Cerebellar nuclear complex (tissue), 1 donor: ENCODE measurements at places on chromosomes 1 and 21.

DNA sequence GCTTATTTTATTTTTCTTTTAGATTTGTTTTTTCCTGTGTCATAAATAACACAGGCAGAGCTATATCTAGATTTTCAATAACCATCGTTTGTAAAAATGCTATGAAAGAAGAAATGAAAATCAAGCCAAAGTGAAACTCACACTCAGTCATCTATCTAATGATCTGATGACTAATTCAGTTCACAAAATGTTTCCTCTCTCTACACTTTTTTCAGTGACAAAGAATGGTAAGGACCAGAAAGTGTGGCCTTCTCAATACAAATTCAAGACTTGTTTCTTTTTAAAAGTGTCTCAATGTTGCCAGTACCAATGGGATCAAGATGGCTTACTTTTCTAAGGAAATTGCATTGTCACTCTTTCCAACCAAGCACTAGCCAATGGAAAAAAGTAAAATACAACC, 282.8 kb upstream of the PKN2 start:
- DNase-seq, result no peak

- DNase-seq, result no peak
These were observed 8.5 kb downstream of the SH3BGRL3 start for GRCh38 chr1:26288311-26288941.

DNA sequence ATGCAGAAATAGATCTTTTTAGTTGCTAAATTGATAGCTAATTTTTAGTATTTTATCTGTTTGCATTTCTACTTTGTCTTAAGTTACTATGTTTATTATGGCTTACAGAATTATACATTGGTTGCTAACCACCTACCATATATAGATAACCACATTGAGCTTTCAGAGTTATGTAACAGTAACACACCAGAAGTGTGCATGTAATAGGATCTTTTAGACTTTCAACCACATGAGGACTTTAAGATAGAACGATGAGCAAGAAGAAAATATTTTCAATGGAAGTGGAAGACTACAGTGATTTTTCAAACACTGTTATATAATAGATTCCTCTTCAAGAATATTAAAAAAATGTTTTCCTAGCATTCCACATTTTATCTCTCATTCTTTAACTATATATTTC, 28.8 kb downstream of the TOR1AIP1 start:
- no peak for DNase-seq

- DNase-seq, result no peak
These were observed 18.4 kb upstream of the LY9 start for GRCh38 chr1:160777486-160778089.

GRCh38 chr1:37497832-37498231, 16.7 kb downstream of the MEAF6 start:
- no peak for DNase-seq

DNA sequence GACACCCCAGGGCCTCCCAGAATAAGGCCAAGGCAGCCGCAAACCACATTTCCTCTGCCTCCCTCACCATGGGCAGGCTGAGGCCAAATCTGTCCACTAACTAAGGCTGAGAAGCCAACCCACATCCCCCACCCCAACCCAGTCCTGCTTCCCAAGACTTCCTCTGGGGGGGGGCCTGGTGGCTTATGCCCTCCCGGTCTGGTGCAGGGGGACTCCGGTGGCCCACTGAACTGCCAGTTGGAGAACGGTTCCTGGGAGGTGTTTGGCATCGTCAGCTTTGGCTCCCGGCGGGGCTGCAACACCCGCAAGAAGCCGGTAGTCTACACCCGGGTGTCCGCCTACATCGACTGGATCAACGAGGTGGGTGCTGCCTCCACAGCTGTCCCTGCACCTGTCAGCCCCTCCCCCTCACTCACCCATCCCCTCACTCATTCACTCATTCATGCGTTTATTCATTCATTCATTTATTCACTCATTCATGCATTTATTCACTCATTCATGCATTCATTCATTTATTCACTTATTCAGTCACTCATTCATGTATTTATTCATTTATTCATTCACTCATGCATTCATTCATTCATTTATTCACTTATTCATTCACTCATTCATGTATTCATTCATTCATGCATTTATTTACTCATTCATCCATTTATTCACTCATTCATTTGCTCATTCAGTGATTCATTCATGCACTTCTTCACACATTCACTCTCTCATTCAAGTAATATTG, 7.3 kb downstream of the CTRC start:
- DNase-seq, result no peak

- no peak for DNase-seq
These were observed 7.1 kb downstream of the ZC3H12A start for GRCh38 chr1:37481289-37482003.

GRCh38 chr1:164598719-164599118, 39.7 kb downstream of the PBX1 start:
- DNase-seq, result no peak

GRCh38 chr1:115647507-115647906, 5.7 kb downstream of the VANGL1 start:
- no peak for DNase-seq

- DNase-seq, result no peak
These were observed 720.2 kb downstream of the PTPRU start for GRCh38 chr1:29956349-29957030.

- no peak for DNase-seq
These were observed 1.0 kb downstream of the FTCD start for GRCh38 chr21:46154155-46154954.

- no peak for DNase-seq
These were observed 181.3 kb upstream of the DMRTA2 start for GRCh38 chr1:50604580-50604979.

DNA sequence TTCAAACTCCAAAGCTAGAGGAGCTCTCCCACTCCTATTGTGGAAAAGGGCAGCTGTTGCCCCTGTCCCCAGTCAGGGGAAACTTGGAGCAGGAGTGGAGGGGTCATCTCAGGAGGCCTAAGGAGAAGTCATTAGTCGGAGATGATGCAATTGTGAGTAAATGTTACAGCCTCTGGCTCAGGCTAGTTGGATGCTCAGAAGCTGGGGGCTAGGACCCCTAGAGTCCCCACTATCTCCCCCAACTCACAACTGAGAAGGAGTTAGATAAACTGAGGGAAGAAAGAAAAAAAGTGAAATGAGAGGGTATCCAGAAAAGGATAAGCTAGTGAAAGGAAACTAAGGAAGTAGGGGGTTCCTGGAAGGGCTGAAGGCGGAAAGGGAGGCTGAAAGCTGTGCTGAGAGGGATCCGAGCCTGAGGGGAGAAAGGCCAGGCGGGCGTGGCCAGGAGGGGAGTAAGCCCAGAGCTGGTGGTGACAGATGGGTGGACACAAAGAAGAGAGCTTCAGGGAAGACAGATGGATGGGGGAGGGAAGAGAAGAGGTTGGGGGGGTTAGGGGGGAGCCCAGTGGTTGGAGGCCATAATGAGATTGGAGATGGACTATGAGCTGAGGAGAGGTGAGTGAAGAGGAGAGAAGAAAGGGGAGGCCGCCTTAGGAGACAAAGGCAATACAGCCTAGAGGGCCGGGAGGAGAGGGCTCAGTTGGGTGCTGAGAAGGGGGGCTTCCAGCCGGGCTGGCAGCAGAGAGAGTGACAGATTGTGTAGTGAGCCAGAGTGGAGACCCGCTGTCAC, 4.5 kb upstream of the NHLH1 start:
- DNase-seq, result no peak

- DNase-seq, result no peak
These were observed 141.2 kb downstream of the PGBD5 start for GRCh38 chr1:230284891-230285290.

- DNase-seq, result no peak
These were observed 69.3 kb downstream of the MAN1A2 start for GRCh38 chr1:117436513-117436912.

GRCh38 chr1:98403963-98404480, 257.5 kb upstream of the SNX7 start:
- DNase-seq, result no peak

GRCh38 chr1:102942324-102942723, 166.0 kb downstream of the COL11A1 start:
- no peak for DNase-seq

DNA sequence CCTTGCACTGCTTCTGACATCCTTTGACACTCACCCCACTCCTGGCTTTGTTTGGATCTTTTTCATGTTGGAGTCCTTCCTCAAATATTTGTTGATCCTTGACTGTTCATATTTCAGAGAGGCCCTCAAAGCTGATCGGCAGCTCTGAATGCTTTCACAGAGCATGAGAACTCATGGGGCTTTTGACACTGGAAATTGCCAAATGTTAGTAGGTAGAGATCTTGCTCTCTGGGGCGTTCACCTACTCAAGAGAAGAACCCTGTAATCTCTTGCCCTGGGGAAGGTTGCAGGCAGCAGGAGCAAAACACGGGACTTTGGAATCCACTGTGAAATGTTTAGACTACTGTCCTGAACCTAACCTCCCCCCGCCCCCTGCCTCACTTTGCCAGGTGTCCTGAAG, 67.4 kb upstream of the STUM start:
- no peak for DNase-seq

GRCh38 chr21:29168891-29169315, 38.5 kb downstream of the MAP3K7CL start:
- no peak for DNase-seq

- no peak for DNase-seq
These were observed 284.5 kb upstream of the PLXNA2 start for GRCh38 chr1:208528578-208529240.

DNA sequence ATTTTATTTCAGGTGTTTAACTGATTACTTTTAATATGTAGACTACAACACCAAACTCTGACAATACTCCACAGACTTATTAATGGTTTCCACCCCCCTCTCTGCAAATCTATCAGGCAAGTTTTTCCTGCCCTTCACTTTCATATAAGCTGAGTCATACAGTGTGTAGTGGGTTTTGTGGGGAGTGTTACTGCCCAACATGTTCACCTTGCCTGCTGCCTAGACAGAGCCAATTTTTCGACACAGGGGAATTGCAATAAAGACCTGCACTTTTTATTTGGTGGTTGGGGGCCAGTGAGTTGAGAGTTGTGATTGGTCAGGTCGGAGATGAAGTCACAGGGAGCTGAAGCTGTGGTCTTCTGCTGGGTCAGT, 119.7 kb downstream of the PPIAL4G start:
- DNase-seq, result no peak

DNA sequence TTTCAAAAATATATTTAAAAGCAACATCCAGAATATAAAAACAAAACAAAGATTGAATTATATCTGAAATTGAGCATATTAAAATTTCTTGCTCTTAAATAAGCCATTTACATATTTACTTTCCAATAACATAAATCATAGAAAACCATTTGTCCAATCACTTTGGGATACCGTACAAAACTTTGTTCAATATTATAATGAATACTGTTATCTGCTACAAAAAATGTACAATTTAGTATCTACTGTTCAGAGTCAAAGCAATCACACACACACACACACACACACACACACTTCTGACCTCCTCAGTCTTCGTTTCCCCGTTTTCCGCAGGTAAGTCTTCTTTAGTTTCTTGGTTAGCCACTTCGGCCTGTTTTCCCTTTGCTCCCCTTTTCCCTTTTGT, 4.0 kb downstream of the HMGN1 start:
- no peak for DNase-seq

DNA sequence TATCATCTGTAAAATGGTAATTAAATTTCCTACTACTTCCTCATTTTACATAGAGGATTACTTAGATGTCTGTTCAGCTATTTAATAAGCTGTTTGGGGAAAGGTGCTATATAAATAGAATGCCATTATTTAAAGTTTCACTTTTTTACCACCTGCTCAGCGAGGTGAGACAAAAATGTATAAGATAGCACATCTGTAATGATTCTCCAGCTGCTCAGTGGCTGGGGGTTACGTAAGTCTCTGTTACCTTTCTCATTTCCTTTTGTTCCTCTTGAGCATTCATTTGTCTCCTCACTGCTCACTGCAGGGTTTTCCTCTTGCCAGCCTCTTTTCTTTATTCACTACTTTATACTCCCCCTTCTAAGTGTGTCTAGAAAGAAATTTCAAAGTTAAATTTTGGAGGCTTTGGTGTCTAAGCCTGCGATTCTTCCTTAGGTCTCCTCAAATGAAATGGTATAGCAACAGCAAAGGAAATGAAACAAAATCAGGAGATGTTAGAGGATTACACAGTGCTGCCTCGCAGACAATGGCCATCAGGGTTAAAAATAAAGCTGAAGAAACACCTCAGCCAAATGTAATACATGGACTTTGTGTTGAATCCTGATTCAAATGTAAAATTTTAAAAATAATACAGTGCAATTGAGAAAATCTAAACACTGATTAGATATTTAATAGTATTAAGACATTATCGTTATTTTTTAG, 6.8 kb downstream of the RGS8 start:
- no peak for DNase-seq

DNA sequence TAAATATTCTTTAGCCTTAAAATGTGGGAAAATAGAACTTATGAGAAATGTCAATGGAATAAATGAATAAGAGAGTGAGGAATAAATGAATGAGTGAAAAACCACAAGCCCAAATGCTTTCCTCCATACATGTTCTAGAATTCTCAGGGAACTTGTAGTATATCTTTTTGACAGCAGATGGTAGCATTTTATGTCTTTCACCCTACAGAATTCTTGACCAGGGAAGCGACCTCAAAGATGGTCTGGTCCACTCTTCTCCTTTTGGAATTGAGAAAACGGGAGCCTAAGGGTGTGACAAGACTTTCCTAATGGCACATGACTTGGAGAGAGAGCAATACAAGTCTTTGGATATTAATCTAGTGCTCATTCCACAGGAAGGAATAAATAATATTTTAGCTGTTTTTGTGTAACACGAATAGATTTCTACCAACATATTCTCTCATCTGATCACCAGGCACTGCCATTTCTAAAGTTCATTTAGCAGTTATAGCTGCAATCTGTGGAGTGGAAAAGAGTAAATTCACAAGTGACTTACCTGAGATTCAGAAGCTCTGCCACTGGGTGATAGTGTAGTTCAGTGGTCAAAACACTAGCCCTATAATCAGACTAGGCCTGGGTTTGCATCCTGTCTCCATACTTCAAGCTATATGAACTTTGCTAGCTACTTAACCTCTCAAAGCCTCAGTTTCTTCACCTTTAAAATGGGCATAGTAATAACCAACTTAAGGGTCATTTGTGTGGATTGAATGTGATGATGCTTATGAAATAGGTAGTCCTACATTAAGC, 15.0 kb upstream of the F5 start:
- DNase-seq, result no peak
